Aorta (tissue), 5 donors: ENCODE measurements at places on chromosomes 2 and 18. TPM values are rescaled to one million over a fixed set of nuclear protein-coding genes. Genes with fewer than 3 reads are reported as not detected.

DNA sequence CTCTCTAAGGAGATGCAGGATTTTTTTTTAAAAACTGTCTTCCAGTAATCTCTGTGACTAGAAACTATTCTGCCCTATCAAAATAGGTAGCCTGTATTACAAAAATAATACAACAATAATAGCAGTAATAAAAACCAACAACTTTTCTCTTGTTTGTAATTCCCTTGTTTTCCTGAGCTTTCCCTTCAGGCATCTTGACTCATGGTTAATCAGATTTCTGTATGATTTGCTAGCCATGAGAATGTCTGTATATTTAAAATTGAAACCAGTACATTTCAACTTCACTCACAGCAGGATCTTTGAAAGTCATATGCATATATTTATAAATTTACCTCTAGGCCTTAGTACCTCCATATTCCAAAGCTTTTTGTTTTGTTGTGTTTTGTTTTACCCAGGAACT lies 38.2 kb downstream of the SLC4A10 start:
- no peaks in the 10 kb centered on the region for H3K36me3 ChIP-seq
- no peak overlapping the region for H3K27ac ChIP-seq
- no peaks in the 10 kb centered on the region for H3K4me1 ChIP-seq
- no peaks in the 10 kb centered on the region for H3K27me3 ChIP-seq
- DNase-seq, result no peak

SCYGR2 gene
- not detected for total RNA-seq

- H3K27ac ChIP-seq, result no peak overlapping the region
- H3K36me3 ChIP-seq, result no peaks in the 10 kb centered on the region
- H3K4me3 ChIP-seq, result no peak overlapping the region
- no peaks in the 10 kb centered on the region for H3K4me1 ChIP-seq
These were observed 71.0 kb downstream of the PXDN start for GRCh38 chr2:1673160-1673944.

DNA sequence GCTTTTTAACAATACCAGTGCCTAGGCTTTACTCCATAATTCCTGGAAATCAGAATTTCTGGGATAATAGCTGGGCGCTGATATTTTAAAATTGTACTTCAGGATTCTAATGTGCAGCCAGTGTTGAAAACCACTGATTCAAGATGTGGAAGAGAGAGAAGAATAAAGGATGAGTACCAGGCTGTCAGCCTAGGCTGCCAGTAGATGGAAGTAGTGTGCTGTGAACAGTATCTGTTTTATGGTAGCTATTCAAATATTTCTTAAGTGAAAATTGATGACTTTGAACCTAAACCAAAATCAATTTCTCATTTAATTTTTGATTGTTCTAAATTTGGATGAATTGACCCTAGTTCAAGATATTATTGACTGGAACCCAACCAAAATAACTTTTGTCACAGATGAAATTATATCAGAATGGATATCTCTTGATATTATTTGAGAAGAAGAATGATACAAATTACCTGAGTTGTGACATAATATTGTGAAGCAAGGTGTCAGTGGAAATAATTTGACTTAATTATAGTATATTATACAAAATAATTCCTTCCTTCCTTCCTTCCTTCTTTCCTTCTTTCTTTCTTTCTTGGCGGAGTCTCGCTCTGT lies 88.0 kb downstream of the COMMD1 start:
- no peaks in the 10 kb centered on the region for H3K36me3 ChIP-seq
- no peaks in the 10 kb centered on the region for H3K4me1 ChIP-seq
- H3K4me3 ChIP-seq, result no peak overlapping the region

- no peaks in the 10 kb centered on the region for H3K36me3 ChIP-seq
- H3K4me3 ChIP-seq, result no peak overlapping the region
These were observed 35.9 kb downstream of the SPRED2 start for GRCh38 chr2:65396348-65397026.

- H3K27ac ChIP-seq, result no peak overlapping the region
- H3K4me1 ChIP-seq, result no peaks in the 10 kb centered on the region
- no peak overlapping the region for H3K4me3 ChIP-seq
- DNase-seq, result peak; percentile 51
- H3K36me3 ChIP-seq, result no peaks in the 10 kb centered on the region
These were observed 40.3 kb downstream of the INPP5D start for GRCh38 chr2:233100192-233100998.

GRCh38 chr18:13915995-13916431 lies 677 bp upstream of the MC2R start:
- no peak overlapping the region for H3K4me3 ChIP-seq
- no peak for DNase-seq
- H3K4me1 ChIP-seq, result no peaks in the 10 kb centered on the region
- no peak overlapping the region for H3K27ac ChIP-seq

NFE2L2 gene
- total RNA-seq, result 131 TPM

FAM210A gene
- 12.2 TPM for total RNA-seq
